Stimulated activated CD4-positive, alpha-beta T cell treated with anti-CD3 and anti-CD28 coated beads, Interleukin-1b, Interleukin-23, amount 100 ng/mL, for 4 hours (primary cell): ENCODE measurements at places on chromosomes 6 and 20.

DNA sequence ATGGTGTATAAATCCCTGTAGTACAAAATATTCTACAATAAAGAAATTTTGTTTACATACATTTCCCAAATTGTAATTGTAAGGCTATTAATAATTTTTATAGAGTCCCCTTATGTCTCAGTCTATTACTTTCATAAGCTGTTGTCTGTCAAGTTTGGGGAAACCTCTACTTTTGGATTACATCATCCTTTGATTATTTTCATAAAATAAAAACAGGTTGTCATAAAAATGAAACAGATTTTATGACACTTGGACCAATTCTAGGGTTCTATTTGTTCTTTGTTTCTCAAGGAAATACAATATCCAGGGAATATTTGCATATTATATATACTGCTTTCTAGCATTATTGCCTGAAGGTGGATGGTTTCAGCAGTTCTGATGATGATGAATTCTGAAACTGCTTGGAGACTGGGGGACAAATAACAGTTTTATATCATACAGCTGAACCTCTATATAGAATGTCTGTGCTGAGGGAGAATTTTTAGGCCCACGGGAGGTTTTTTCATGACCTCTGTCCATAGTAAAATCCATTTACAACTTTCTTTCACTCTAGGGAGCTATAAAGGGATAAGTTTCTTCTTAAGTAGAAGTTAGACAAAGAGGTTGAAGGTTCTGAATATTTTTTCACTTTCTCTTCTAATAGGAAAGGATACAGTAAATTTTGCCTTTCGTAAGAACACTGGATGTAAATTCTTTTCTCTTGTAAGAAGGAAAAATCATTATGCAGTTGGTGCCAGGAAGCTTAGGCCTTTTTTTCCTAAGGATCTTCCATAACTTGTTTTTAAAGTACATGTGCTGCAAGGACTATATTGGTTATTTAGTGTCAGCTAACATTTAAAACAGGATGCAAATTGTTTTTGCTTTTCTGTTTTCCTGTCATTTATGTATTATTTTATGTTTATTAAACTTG, 58.0 kb downstream of the CD2AP start:
- DNase-seq, result no peak

DNA sequence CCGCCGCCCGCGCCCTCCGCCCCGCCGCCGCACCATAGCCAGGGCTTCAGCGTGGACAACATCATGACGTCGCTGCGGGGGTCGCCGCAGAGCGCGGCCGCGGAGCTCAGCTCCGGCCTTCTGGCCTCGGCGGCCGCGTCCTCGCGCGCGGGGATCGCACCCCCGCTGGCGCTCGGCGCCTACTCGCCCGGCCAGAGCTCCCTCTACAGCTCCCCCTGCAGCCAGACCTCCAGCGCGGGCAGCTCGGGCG, 1.5 kb downstream of the FOXC1 start:
- DNase-seq, result no peak

DNA sequence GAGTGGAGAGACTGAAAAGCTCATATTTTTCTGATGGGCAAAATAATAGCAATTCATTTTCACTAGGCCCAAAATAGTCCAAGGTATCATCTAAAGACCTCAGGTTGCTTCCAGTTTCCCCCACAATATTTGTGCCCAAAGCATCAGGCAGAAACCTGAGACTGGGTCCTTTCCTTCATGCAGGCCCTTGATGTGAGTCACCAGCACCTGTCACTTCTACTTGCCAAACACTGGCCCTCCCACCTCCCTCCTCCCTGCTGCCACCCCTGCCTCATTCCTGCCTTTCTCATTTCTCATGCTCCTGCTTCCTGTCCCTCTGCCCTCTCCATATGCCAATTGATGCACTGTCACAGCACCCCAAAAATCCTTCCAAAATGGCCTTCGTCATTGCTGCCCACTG, 230.4 kb upstream of the CST7 start:
- no peak for DNase-seq

DNA sequence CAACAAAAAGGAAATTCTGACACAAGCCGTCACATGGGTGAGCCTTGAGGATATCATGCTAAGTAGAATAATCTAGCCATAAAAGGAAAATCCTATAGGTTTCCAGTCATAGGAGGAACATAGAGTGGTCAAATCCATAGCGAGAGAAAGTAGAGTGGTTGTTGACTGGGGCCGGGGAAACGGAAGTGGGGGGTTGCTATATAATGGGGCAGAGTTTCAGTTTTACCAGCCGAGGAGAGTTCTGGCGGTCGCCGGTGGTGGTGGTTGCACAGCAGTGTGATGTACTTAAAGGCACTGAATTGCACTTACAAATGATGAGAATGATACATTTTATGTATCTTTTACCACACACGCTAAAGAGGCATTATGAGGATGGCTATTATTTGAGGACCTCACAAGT, 4.9 kb downstream of the GPR31 start:
- DNase-seq, result no peak

GRCh38 chr20:51757226-51757625, 11.0 kb downstream of the ATP9A start:
- no peak for DNase-seq

DNA sequence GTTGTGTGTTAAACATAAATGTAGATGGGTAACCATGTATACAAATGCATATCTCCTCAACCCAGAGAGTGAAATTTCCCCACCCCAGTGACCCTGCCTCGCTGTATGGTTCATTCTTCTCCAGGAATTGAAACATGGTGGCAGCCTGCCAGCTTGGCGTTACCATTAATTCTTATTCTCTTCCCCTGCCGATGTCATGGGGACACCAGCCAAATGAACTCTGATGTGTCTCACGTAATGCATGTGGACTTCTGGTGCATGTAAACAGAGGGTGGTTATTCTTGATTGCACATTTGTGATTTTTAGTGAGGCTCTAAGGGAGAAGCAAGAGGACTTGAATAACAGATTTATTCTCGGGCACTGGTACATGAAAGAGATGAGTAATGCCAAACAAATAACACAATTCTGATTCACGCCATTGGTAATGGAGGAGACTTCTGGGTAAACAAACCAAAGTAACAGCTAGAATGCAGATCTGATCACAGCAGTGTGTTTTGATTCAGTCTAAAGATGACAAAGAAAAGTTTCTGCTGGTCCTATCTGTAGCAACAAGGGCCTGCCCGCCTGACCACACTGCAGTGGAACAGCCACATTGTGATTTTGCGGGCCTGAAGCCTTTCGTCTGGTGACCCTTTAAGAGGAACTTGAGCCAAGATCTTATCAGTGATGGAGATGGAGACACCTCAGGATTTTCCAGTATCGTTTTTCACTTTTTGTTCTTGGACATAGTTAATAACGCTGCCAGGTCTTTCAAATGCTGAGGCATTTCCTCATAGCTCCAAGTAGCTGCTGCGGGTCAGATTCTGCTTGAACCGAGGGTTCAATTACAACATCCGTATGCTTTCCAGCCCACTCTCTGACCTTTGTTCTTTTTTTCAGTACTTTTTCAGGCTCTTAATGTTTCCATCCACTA, 171.8 kb upstream of the AKAP12 start:
- no peak for DNase-seq

- DNase-seq, result no peak
Observed at GRCh38 chr20:10961651-10962288, 288.0 kb upstream of the JAG1 start.

GRCh38 chr6:38184585-38185080, 365.1 kb downstream of the ZFAND3 start:
- DNase-seq, result no peak

- no peak for DNase-seq
Observed at GRCh38 chr20:31274441-31274840, 17.0 kb downstream of the DEFB115 start.

DNA sequence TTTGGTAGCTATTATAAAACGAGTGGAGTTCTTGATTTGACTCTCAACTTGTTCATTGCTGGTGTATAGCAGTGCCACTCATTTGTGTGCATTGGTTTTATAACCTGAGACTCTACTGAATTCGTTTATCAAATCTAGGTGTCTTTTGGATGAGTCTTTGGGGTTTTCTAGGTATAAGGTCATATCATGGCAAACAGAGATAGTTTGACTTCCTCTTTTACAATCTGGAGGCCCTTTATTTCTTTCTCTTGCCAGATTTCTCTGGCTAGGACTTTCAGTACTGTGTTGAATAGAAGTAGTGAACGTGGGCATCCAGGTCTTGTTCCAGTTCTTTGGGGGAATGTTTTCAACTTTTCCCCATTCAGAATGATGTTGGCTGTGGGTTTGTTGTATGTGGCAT, 38.8 kb downstream of the SUMO4 start:
- DNase-seq, result no peak

- DNase-seq, result no peak
Observed at GRCh38 chr6:16677458-16677857, 83.8 kb downstream of the ATXN1 start.

GRCh38 chr6:53795340-53795701, 516 bp downstream of the LRRC1 start:
- no peak for DNase-seq

DNA sequence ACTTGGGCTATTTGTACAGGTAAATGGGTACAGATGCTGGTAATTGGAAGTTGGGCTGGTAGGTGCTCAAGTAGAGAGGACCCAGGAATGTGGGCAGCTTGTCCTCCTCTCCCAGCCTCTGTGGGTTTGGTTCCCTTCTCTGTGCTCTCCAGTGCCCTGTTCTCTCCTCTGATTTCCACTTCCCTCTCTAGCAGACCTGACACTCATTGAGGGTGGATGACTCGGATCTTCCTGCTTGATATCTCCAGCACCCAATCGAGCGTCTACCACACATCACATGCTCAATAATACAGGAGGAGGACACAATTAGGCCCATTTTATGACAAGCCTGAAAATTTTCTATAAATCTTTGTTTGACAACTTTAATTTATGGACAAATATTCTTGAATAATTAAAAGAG, 23.7 kb downstream of the CST1 start:
- no peak for DNase-seq

- DNase-seq, result no peak
Observed at GRCh38 chr20:63212393-63212730, 3.6 kb downstream of the YTHDF1 start.

DNA sequence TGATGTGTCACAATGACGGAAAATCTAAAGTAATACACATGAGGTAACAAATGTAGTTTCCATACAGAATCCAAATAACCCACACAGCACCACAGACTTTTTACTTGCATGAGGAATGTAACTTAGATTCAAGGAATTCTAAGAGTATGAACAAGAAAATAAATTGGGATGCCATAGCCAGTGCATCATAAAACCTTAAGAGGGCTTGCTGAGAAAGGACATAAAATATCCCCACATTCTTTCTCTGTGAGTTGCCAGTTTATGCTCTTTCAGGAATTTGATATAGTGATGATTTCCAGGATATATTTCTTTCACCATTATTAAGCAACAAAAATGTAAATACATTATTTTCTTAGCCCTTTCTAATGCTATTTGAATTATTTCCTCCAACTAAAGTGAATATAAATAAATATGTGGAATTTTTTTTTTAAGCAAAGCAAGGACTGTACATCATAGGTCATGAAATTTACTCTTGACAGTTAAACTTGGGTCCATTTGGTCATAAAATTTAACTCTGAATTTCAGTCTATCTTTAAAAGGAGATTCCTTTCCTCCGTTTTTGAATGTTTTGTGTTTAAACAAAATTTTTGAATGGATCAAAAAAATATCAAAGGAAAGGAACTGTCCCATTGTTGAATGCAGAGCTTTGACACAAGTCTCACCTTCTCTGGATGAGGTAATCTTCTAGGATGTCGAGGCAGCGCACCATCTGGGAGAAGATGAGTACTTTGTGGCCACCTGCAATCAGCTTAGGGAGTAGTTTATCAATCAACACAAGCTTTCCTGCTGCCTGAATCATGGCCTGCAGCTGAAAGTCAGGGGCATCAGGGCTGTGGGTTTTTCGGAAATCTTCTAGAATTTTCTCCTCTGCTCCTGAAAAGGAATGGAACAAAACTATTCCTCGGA, 116.3 kb upstream of the EMILIN3 start:
- no peak for DNase-seq

DNA sequence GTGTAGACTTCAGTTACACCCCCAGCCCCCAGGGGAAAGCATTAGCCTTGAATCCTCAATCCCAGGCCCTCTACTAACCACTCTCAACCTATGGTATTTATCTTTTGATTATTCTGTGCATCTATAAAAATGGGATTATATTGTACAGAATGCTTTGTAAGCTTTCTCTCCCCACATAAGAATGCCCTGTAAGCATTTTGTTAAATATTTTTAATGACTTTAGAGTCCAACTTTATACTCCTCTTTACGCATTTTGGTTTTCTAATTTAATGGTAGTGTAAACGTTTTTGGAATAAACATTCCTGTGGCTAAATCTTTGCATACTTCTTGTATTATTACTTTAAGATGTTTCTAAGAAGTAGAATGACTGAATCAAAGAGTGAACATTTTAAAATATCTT, 35.4 kb downstream of the FBXO9 start:
- no peak for DNase-seq

DNA sequence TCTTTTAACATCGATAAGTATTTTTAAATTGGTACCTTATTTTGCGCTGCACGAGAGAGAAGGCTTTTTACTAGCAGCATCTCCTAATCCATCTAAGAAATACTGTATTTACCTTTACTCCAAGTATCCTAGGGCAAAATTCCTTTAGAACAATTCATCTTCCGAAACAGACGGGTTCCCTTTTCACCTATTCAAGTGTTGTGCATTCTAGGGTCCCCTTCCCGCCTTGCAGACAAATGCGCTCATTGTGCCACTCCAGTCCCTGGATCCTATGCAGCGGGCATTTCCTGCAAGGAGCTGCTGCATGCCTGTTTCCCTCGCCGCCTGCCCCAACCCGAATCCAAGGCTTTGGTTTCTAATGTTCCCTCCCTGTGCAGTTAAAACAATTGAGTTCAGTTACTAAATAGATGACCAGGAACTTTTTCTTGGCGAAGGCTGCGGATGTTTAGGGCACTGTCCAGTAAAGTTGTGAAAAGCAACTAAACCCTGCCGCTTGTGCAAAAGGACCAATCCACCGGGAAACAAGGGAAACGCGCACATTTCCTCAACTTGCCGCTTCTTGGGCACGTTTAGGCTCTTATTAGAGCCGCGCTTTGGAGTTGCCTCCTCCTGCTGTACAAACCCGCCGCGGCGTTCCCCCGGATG, 556 bp upstream of the SCAF8 start:
- DNase-seq, result no peak

DNA sequence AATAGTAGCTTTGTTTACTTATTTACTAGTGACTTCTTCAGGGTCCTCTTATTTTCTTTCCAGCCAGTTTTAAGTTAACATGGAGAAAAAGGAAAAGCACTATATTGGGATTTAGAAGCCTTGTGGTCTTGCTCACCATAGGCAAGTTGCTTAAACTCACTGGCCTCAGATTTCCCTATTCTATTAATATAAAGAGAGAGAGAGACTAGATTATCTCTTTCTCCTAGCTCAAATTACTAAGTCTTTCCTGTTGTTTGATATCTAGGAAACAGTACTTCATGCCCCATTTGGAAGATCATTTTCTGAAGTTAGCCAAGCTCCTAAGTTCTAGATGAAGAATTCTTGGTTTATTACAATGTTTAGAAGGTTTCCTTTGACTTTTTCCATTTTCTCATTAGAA, 32.5 kb downstream of the CTNNBL1 start:
- DNase-seq, result no peak
